Cerebellar nuclear complex (tissue), 1 donor: ENCODE measurements at places on chromosomes 3 and 15.

DNA sequence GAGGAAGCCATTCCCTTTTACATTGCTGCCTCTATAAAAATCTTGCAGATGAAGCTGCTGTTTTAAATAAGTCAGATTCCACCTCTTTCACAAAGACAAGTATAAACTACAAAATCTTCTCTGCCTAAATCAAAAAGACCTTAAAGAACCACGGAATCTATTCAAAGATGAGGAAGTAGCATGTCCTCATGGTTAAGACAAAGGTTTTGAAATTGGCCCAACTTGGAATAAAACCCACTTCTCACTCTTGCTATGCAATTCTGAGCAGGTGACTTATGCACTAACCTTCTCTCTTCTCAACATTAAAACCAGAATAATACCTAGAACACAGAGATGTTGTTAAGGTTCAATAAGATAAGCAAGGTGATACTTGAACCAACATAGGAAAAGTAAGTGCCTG, 97.6 kb downstream of the FOXP1 start:
- no peak for DNase-seq

- no peak for DNase-seq
These were observed 50.2 kb upstream of the THBS1 start for GRCh38 chr15:39530480-39531342.

GRCh38 chr15:51724673-51725072, 12.8 kb downstream of the LYSMD2 start:
- no peak for DNase-seq

DNA sequence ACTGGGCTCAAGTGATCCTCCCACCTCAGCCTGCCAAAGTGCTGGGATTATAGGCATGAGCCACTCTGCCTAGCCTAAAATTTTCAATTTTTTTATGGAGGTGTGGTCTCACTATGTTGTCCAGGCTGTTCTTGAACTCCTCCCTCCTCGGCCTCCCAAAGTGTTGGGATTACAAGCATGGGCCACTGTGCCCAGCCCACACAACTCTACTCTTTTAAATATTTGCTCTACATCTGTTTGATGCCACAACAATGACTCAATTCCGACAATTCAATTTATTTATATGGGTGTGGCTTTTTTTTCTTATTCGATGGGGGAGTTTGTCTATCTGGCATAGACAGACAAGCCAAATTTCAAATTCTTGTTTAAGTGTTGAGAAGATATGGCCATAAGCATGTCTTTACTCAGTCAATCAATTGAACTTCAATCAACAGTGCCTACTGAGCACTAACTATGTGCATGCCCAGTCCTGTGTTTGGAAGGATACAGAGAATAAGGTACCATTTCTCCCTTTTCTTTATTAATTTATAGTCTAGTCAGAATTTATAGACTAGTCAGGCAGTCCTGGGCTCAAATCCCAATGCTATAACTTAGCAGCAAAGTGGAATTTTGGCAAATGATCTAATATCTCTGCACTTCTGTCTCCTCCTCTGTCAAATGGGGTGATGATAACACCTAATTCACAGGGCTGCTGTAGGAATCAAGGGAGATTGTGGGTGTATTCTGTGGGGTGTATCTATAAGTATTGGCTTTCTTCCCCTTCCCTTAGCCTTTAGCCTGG, 54.6 kb upstream of the PIAS1 start:
- no peak for DNase-seq

GRCh38 chr3:42119561-42120355, 28.6 kb downstream of the TRAK1 start:
- no peak for DNase-seq

DNA sequence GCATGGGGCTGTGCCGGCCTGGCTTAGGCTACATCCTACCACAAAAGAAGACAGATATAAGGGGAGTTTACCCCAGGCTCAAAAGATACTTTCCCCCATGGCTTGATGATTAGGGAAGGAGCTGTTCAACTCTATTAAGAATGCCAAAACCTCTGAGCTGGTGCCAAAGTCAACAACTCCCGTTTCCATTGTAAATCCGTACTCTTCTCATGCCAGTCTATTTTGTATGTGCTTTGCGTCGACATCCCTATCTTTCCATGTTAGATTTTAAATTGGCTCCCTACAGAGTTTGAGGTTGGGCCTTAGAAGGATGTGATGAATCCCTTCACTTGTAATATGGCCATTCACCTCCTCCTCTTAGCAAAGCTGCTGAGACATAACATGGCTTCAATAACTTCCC, 46.9 kb downstream of the RLBP1 start:
- no peak for DNase-seq

- no peak for DNase-seq
These were observed 6.1 kb downstream of the RASGRF1 start for GRCh38 chr15:79084308-79084968.

DNA sequence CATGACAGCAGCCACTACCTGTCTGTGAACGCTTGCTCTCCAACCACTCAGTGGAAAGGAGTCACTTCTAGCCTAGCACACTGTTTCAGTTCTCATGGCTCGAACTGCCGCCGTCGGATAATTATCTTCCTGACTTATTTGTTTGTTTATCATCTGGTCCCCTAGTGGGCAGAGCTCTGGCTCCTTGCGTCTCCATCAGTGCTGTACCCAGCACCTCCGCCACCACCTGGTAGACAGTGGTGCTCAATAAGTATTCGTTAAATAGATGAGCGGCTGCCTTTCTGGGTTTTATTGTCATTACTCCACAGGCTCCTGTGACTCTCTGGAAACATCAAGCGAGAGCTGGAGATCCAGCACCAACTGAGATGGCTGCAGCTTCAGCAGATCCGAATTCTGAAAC, 297.5 kb downstream of the NTRK3 start:
- DNase-seq: no peak

- DNase-seq: no peak
These were observed 529 bp upstream of the DLEC1 start for GRCh38 chr3:38038447-38038911.

GRCh38 chr3:22288756-22289155, 537.7 kb upstream of the ZNF385D start:
- peak; percentile 26 for DNase-seq

DNA sequence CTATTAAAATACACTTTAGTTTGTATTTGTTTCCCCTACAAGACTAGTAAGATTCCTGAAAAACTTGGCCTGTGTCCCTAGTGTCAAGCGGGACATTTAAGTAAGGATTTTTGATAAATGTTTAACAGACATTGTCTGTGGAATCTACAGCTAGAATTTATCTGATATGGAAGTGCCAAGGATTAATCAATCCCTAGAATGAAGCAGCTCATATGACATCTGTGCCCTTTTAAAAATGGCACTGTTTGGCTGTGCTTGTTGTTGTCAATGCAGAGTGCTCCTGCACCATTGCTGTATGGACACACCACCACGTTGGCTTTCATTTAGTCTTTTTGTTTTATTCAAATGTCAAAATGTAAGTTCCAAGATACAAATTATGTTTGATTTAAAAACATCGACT, 14.3 kb upstream of the PDCD7 start:
- no peak for DNase-seq
